ENCODE measurements at places on chromosomes 4 and X.

DNA sequence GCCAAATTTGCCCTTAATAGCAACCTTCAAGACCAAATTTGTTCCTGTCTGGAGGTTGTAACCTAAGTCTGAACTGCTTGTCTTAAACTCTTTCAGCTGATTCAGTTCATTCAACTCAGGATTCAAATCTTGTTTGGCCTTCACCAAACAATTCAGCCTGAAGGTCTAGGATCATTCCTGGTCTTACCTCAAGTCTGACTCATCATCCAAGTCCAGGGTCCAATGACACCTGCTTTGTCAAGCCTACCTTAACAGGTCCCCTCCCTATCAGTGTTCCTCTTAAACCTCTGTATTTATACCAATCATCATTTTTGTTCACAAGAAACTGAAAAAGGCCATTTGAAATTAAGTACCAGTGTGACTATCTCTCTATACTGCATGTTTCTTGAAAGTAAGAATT is 237.8 kb downstream of the PPP1R2C start:
- no peak for DNase-seq

DNA sequence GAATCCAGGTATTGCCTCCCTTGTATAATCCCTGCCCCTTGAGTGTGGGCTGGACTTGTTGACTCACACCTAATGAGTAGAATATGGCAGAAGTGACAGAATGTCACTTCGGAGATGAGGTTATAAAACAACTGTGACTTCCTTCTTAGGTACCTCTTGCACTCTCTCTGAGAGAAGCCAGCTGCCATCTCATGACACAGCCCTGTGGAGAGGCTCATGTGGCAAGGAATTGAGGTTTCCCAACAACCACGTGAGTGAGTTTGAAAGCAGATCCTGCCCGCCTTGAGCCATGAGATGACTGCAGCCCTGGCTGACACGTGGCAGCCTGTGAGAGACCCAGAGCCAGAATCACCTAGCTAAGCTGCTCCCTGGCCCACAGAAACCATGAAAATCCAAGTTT is 13.5 kb downstream of the ASB11 start:
- DNase-seq = peak; percentile 2

GRCh38 chrX:145735036-145735435 is 82.6 kb upstream of the SLITRK2 start:
- DNase-seq = no peak

DNA sequence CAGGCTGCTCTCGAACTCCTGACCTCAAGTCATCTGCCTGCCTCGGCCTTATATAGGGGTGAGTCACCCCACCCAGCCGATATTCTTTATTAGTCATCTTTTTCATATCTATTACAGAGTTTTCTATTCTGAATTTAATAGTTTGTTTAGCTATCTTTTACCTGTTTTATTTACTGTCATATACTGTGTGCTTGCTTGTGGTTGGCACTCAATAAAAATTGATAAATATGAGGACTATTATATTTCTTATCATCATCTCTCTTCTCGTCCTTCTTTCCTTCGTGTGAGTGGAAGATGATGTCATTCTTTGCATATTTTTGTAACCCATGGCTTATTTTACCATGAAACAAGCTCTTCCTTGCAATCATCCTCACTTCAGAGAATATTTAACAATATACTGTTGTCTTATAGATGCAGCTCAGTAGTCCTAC is 265.5 kb downstream of the ARHGAP24 start:
- DNase-seq = no peak

GRCh38 chr4:119490335-119490734 is 138.3 kb downstream of the PDE5A start:
- peak; percentile 26 for DNase-seq

- no peak for DNase-seq
These were observed 44.0 kb downstream of the SCD5 start for GRCh38 chr4:82754513-82755165.

- DNase-seq = no peak
These were observed 33.2 kb downstream of the HMX1 start for GRCh38 chr4:8838296-8838960.

All from astrocyte of the hippocampus (primary cell).